ENCODE measurements at places on chromosomes 2 and 18. TPM values are rescaled to one million over a fixed set of nuclear protein-coding genes. Genes with fewer than 3 reads are reported as not detected.

- DNase-seq = peak; percentile 10
These were observed 112.1 kb upstream of the PIK3C3 start for GRCh38 chr18:41842886-41843285.

GRCh38 chr2:75707901-75708300 lies 2.8 kb downstream of the GCFC2 start:
- DNase-seq = peak; percentile 68

- peak; percentile 43 for DNase-seq
These were observed 7.9 kb downstream of the NEDD4L start for GRCh38 chr18:58051765-58052460.

GRCh38 chr2:108616751-108617161 lies 82.5 kb downstream of the LIMS1 start:
- DNase-seq = peak; percentile 10

DNA sequence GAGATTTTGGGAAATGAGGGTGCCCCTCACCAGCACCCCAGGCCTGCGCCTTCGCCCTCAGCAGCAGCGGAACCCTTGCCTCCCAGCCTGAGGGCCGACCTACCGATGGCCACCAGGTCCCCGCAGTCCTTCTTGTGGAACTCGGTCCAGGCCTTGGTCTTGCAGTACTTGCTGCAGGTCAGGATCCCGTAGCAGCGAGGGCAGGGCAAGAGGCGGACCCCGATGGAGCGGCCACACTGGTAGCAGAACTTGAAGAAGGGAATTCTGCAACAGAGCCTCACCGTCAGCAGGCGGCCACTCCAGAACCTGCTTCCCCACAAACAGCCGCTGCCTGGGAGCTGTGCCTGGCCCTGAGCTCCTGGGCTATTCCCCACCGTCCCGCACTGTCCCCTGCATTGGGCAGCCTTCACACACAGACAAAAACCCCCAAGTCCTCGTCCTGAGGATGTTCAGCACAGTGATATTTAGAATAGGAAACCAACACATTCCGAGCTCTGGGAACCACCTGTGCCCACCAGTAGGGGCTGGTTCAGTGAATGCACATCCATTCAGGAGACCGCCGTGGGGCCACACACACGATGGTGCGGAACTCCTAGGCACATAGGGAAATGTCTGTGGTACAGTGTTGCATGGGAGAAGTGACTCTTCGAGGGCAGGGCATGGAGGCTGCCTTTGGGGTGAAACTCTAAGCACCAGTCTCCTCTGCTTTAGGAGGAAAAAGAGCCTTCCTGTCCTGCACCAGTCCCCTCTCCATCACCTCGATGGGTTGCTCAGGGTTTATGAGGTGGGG lies 45.6 kb downstream of the GPC1 start:
- no peak for DNase-seq

GRCh38 chr2:237593596-237594320 lies 3.2 kb upstream of the RAB17 start:
- no peak for DNase-seq

DNA sequence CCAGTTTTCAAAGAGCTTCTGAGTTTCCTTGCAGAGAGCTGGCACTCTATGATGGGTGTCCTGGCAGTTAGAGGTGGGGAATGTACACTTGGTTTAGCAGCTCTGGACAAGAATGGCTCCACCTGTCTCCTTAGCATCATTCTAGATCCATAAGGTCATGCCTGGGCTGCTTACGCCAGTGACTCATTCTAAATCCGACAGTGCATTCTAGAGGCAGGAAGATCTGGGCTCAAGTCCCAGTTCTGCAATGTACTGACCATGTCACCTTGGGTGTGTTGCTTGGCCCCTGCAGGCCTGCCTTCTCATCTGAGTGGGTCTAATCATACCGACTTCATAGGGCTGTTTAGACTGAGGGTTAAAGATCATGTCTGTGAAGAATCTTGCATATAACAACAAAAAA lies 46.5 kb downstream of the PTGR3 start:
- DNase-seq = peak; percentile 54

DNA sequence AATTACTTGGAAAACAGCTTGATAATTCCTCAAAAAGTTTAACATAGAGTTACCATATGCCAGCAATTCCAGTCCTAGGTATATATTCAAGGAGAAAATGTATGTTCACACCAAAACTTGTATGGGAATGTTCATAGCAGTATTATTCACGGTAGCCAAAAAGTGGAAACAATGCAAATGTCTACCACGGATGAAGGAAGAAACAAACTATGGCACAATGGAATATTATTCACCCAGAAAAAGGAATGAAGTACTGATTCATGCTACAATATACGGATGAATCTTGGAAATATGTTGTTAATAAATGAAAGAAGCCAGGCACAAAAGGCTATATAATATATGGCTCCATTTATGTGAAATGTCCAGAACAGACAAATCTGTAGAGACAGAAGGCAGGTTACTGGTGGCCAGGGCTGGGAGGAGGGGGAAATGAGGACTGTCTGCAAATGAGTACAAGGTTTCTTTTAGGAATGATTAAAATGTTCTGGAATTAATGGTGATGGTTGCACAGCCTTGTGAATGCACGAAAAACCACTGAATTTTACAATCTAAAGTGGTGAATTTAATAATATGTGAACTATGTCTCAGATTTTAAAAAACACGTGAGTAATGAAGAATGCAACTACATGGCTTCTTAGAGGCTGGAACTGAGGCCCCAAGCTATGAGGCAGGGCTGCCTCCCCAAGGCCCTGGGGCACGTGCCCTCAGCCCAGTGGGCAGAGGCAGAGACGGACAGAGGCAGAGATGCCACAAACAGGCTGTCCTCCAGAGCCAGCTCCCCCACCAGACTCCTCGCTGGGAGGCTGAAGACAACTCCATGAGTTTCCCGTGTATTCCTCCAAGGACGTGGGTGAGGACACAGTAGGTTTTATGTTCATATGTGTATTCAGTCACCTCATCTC lies 5.0 kb downstream of the LIMS2 start:
- peak; percentile 31 for DNase-seq

DNA sequence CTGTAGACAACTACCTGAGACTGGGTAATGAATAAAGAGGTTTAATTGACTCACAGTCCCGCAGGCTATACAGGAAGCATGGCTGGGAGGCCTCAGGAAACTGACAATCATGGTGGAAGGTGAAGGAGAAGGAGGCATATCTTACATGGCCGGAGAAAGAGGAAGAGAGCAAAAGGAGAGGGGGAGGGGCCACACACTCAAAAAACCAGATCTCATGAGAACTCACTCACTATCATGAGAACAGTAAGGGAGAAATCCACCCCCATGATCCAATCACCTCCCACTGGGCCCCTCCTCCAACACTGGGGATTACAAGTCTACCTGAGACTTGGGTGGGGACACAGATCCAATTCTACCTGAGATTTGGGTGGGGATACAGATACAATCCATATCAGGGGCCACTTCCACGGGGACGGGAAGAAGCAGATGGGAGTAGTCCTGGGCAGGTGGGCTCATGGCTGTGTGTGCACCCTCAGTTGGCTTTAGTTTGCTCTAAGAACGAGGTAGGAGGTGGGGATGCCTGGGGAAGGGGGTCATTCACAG lies 9.9 kb downstream of the MAB21L4 start:
- DNase-seq = no peak

DNA sequence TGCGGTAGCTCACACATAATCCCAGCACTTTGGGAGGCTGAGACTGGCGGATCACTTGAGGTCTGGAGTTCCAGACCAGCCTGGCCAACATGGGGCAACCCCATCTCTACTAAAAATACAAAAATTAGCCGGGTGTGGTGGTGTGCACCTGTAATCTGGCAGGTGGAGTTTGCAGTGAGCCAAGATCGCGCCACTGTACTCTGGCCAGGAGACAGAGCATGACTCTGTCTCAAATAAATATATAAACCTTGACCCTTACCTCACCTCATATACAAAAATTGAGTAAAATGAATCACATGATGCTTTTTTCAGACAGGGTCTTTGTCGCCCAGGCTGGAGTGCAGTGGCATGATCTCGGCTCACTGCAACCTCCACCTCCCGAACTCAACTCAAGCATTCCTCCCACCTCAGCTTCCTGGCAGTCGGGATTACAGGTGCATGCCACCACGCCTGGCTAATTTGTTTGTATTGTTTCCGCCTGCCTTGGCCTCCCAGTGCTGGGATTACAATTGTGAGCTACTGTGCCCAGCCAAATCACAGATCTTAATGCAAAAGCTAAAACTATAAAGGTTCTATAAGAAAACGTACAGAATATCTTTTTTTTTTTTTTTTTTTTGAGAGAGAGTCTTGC lies 25.3 kb downstream of the XPO1 start:
- DNase-seq = no peak

Gene PCARE
- not detected for total RNA-seq

Gene MDH1B
- total RNA-seq = 0.25 TPM

Gene MYO5B
- total RNA-seq = not detected

Gene STPG4
- total RNA-seq = not detected

Gene TMEM200C
- not detected for total RNA-seq

Gene BCL2
- 1.5 TPM for total RNA-seq

Gene KANSL1L
- total RNA-seq = 5.4 TPM

Gene PIEZO2
- total RNA-seq = 1.1 TPM

Measured in GM23248 (cell line).